Stimulated activated CD4-positive, alpha-beta T cell treated with anti-CD3 and anti-CD28 coated beads, Interleukin-4, amount 100 ng/mL, for 48 hours (primary cell): ENCODE measurements at places on chromosomes 1 and 21.

DNA sequence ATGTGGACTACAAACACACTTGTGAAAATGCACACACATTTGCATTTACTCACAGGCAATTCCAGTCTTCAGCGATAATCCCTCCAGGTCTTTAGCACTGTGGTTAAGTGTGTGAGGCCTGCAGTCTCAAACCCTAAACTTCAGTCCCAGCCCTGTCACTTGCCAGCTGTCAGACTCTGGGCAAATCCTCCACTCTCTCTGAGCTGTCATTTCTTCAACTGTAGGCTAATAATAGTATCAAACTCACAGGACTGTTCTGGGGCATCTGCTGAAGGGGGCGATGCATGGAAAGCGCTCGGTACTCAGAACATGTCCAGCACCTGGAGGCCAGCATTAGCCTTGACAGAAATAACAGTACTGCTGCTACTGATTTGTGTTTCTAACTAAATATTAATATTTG is 48.2 kb downstream of the NEK2 start:
- DNase-seq, result no peak

DNA sequence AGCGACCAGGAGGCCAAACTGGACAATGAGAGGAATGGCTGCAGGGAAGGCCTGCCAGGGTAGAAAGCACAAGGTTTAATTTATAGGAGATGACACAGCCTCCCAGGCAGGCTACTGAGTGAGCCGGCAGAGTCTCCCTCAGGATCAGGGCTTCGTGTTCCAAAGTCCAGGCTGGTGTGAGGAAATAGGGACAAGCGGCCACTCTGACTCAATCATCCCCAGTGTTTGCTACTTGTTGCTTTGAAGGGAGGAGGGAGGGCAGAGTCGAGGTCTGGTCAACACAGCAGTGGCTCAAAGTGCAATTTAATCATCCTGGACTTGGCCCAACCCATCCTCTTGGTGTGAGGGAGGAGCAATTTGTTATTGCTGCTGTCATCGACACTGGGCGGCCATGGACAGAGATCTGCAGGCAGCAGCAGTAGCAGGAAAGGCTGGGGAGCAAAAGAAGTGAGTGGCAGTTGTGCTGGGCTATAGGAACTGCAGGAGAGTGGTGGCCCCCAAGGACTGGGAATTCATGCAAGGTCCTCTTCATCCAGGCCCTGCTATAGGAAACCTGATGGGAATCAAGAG is 27.5 kb downstream of the TBX15 start:
- DNase-seq, result no peak

GRCh38 chr1:56469640-56470371 is 109.6 kb downstream of the PLPP3 start:
- no peak for DNase-seq

GRCh38 chr1:165403835-165404482 is 41.0 kb downstream of the RXRG start:
- DNase-seq, result no peak

DNA sequence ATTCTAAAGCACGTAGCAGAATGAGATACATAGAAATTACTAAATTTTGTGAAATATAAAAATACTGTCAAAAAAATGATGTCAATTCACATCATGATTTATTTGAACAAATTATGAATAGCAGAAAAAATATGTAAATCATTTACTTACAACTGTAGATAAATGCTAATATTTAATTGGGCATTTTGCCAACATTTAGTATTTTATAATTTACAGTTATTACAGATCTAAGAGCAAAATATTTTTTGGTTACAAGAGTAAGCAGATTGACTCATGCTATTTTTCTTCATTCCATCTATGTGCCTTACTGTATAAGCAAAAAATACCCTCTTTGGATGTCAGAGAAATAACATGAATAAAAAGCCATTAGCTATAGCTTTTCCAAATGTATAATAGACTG is 282.3 kb upstream of the RGS18 start:
- DNase-seq, result no peak

DNA sequence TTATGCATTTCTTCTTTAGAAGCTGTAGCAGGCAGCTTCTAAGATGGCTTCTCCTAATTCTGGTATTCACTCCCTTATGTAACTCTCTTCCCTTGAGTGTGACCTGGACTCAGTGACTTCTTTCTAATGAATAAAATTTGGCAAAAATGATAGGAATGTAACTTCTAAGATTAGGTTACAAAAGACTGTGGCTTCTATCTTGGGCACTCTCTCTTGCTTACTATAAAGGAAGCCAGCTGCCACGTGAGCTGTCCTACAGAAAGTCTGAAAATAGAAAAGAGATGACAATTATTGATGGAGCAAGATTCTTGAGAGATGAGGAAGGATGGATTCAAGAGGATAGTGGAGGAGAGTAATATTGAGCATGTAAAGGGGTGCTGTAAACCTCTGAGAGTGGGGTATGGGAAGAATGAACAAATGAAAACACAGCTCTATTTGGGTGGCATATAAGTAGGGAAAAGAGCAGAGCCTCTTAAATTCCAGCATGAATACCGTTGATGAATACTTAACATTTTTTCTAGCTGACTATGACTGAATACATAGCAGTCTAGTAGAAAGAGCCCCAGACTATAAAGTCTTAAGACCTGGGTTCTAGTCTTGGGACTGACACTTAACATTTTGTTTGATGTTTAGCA is 5.5 kb downstream of the TSEN15 start:
- DNase-seq, result no peak

DNA sequence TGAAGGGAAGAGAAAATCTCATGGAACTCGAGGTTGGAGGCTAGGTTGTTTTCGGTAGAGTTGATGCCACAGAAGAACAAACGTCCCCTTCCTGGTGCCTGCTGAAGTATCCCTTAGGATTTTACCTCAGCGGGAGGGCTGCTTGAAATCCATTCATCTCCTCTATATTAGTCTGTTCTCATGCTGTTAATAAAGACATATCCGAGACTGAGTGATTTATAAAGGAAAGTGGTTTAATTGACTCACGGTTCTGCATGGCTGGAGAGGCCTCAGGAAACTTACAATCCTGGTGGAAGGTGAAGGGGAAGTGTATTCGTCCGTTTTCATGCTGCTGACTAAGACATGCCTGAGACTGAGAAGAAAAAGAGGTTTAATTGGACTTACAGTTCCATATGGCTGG is 413.5 kb downstream of the NPHP4 start:
- DNase-seq, result no peak

DNA sequence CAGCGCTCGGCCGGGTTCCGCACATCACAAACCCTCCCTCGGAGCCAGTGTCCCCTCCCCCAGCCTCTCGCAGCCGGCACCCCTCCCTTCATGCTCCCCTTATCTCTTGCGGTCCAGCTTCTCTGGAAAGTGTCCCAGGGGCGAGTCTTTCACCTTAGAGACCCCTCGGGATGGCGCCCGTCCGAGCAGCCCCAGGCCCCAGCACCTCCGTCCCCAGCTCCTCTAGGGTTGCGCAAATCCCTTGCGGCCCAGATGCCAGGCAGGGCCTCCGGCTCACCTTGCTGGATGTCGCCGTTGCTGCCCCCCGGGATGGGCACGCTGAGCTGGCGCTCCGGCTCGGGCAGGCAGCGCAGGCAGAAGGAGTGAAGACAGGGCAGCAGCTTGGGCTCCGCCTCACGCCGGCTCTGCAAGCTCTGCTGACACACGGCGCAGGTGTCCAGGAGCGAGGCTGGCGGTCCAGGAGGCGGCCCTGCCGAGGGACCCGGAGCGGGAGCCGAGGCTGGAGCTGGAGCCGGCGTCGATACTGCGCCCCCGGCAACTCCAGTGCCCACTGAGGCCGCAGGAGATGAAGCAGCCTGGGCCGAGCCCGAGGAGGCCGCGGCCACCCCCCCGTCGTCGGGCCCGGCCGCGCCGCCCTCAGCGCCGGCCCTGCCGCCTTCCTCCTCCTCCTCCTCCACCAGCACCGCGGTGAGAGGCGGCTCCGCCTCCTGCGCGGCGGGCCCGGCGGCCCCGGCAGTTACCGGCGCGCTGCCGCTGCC is 550 bp downstream of the TRIM33 start:
- DNase-seq, result peak; percentile 22

GRCh38 chr1:93905734-93906133 is 3.5 kb downstream of the GCLM start:
- DNase-seq, result no peak

- no peak for DNase-seq
Measured at GRCh38 chr1:71424536-71424935, 343.7 kb upstream of the ZRANB2 start.

- peak; percentile 32 for DNase-seq
Measured at GRCh38 chr1:156295391-156295947, at the start of gene GLMP. Gene GLMP (minus strand): TSS chr1:156295679. CDS start chr1:156295645, 34 bp downstream.

DNA sequence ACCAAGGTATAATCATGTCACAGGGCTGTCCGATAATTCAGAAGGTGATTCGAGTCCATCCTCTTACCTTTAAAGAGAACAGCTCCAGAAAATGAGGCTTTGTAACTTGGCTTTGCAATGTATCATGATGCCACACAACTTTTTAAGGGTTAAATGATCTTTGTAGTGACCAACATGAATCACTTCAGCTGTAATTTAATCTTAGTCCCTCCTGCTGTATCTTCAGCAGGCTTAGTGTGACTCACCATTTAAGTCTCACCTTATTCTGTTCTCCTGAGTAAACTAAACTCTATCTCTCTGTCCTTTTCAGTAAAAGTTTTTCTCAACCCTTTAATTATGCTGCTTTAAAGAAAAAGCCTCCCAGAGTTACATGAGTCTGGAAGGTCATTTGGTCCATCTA is 1.9 kb upstream of the HIVEP3 start:
- no peak for DNase-seq

GRCh38 chr1:30445449-30445848 is 277.9 kb downstream of the MATN1 start:
- no peak for DNase-seq

DNA sequence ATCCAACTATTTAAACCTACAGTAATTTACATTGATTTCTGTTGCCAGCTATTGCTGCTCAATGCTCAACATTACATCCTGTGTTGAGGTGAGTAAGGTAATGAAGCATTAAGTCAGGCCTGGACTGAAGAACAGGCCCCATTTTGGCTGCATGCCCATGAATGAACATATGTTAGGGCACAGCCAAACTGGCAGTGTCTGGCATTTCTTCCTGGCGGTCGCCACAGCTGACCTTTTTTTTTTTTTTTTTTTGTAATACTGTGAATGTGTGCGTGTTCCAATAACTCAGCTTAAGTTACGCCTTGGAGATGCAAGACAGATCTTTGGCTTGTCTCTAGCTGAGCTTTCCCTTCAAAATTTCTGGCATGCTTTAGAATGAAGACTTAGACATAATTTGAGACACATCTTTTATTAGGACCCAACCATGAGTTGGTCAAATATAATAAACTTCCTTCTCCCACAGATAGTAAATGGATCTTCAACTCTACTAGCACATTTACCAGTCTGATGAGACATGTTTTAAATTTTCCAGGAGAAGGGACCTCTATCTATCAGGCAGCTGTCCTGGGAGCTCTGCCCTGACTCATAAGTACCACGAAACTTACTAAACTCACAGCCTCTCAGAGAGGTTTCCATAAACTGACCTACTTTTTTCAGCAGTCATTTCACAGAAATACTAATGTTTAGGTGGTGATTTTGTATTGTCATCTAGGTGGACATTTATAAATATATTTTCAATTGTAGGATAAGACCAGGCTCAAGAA is 341.1 kb upstream of the RUNX1 start:
- DNase-seq, result no peak

DNA sequence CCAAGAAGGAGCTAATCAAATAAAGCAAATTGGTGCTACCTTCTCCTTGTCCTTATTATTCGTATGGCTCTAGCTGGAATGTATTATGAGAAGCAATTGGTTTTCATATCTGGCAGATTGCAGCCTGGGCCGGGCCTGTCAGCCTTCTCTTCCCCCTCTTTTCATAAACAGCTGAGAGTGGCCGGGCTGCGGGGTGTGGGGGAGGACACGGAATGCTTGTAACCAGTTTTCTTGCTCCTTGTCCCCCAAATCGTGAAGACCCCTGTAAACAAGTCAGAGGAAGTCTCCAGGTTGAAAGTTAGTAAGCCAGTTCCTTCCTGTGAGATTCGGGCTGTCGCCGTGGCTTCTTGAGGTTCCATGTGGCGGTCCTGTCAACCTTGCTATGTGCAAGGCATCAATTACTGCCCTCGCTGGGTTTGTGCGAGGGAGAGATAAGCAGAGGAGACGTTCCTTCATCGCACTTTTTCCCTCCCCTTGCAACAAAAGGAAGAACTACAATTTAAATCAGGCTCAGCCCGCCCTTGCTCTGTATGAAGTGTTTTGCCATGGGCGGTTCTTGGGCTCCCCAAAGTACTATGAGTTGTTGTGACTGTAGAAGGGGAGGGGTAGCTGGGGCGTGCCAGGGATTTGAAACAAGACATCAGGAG is 450.7 kb downstream of the CAMTA1 start:
- no peak for DNase-seq

- DNase-seq, result no peak
Measured at GRCh38 chr1:161502641-161503393, 2.4 kb upstream of the FCGR2A start.

DNA sequence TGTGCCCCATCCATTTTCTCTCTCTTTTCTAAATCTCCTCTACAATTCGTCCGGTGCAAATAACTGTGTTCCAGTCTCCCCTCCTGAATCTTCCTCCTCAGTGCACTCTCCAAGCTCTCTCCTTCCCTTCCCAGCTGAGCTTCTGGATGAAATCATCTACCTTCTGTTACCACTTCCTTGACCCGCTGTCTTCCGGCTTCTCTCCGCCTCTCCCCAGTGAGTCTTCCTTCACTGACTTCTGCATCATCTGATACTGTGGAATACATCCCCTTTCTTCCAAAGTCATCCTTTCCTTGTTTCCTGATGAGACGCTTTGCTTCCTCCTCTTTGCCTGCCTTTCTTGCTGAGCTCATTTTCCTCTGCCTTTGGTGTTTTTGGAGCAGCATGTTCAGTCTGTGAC is 96.9 kb downstream of the MAB21L3 start:
- no peak for DNase-seq

DNA sequence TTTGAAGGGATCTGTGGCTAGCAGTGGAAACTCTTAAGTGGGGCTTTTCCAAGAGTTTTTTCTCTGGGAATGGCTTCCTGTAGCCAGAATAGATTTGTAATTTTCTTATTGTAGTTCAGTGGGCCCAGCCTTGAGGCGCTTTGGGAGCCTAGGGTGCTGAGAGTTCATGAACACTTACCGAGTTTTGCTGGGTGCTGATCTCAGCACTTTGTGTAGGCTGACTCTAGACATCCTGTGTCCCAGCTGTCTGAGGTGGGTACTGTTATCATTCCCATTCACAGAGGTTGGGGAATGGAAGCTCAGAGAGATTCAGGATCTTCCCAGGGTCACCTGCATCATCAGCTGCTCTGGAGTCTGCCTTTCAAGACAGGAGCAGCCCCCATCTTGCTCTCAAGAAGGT is 7.0 kb downstream of the PPFIA4 start:
- no peak for DNase-seq
